ENCODE measurements at places on chromosomes 5 and 9. TPM values are rescaled to one million over a fixed set of nuclear protein-coding genes. Genes with fewer than 3 reads are reported as not detected.
A peak's percentile ranks its signal among the peaks of the same experiment; 100 is the strongest.

DNA sequence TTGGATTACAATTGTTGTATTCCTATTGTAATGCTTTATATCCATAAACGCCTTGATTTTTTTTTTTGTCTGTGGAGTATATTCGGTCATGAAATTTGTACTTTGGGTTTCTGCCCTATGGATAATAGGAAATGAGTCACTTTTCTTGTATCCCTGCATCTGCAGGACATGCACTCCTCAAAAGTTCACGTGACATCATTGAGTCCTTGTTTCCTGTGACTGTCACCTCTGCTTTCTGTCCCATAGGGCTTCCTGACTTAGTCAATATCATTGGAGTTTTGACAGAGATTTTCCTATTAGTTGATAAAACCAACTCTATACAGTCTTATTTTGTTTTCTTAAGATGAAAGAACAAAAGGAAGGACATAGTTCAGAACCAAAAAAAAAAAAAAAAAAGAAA is 356.3 kb downstream of the MAT2B start:
- no peak for DNase-seq

DNA sequence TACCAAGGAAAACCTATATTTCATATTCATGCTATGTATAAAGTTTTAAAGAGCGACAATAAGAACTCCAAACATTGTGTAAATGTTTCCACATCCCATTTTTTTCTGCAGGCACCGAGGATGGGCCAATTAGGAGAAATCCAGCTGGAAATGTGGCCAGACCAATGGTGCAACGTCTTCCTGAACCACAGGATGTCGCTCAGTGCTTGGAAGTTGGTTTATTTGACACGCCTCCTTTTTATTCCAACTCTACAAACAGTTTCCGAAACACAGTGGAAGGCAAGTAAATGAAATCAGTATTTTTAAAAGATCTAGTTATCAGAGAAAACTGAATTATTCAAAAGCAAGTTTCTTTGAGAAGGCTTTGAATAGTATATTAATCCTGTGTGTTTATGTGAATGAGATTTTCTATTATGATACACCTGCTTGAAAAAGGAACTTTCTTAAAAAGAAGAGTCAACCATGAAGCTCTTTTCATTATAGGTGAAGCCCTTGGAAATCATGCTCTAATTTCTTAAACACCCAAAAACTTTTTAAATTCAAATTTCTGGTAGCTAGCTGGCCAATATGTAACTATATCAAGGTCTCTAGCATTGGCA is 9.1 kb downstream of the TYRP1 start:
- no peak for DNase-seq

- no peak for DNase-seq
Measured at GRCh38 chr5:31047621-31048020, 145.9 kb upstream of the CDH6 start.

- DNase-seq = no peak
Measured at GRCh38 chr9:135811801-135812200, 95.5 kb downstream of the CAMSAP1 start.

- DNase-seq = no peak
Measured at GRCh38 chr9:137099231-137099630, 12.4 kb downstream of the MAN1B1 start.

SPATA31A3 gene
- total RNA-seq = not detected

GRCh38 chr5:141779503-141779973 is 97.5 kb upstream of the ARAP3 start:
- DNase-seq = no peak

DNA sequence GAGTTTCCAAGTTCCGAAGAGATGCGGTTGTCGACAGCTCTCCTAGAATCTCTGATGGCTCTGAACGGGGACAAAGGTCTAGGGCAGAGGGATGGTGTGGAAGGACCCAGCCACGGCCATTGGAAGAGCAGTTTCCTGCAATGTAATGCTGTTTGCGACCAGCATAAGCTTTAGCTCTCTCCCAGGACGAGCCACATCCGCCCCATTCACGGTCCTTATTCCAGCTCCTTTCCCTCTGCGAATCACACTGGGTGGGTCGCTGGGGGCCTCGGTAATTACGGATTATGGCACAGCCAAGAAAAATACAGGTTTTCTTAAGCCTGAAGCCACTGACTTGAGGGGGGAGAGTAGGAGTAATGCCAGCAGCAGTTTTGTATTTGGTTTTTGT is 22.7 kb downstream of the ANXA2R start:
- DNase-seq = peak; percentile 31

TNFSF15 gene
- 0.09 TPM for total RNA-seq

GRCh38 chr5:87909382-87909781 is 359.3 kb downstream of the TMEM161B start:
- no peak for DNase-seq

DNM1 gene
- 1.8 TPM for total RNA-seq

GRCh38 chr5:95285409-95285755 is 488 bp upstream of the MCTP1 start:
- DNase-seq = no peak

PCDHB2 gene
- not detected for total RNA-seq

PCSK5 gene
- total RNA-seq = 1.1 TPM

DNA sequence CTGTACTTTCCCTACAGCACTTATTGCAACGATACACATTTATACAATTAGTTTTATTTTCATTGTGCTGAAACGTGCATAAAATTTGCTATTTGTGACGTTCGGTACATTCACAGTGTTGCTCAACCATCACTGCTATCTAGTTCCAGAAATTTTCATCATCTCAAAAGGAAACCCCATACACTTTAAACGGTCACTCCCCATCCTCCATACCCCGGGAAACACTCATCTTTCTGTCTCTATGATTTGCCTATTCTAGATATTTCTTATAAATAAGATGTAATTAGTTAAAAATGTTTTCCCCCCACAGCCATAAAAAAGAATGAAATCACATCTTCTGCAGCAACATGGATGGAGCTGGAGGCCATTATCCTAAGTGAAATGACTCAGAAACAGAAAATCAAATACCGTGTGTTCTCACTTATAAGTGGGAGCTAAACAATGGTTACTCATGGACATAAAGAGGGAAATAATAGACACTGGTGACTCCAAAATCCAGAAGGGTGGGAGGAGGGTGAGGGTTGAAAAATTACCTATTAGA is 40.2 kb upstream of the TEX48 start:
- no peak for DNase-seq
